ENCODE measurements at places on chromosomes 11 and 22.

DNA sequence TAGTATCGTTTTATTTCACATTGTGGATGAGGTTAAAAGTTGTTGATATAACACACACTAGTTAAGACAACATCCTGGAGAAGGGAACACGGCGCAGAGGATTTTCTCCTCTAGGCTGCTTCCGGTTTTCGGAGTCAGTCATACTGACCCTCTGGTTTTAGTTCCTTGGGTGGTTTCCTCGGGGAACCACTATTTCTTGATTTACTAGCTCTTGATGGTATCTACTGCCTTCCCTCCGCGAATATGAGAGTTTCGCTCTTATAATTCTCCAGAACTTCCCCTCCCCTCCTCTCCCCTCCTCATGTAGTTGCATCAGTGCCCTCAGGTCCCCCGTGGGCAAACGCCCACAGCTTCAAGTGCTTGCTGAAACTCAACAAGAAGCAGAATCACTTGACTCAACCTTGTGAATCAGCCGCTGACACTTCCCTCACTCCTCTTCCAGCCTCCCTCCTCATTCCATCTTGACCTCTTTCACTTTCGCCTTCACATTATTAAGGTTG lies 15.9 kb upstream of the APOBEC3A start:
- H3K27ac ChIP-seq = no peak overlapping the region
- H3K36me3 ChIP-seq = no peaks in the 10 kb centered on the region
- H3K27me3 ChIP-seq = peaks cover 6% of the 10 kb centered on the region
- H3K4me3 ChIP-seq = no peak overlapping the region

- H3K27ac ChIP-seq = no peak overlapping the region
- peaks cover 21% of the 10 kb centered on the region for H3K27me3 ChIP-seq
- no peak for DNase-seq
- no peaks in the 10 kb centered on the region for H3K36me3 ChIP-seq
Measured at GRCh38 chr11:57255618-57256017, 18.6 kb upstream of the APLNR start.

DNA sequence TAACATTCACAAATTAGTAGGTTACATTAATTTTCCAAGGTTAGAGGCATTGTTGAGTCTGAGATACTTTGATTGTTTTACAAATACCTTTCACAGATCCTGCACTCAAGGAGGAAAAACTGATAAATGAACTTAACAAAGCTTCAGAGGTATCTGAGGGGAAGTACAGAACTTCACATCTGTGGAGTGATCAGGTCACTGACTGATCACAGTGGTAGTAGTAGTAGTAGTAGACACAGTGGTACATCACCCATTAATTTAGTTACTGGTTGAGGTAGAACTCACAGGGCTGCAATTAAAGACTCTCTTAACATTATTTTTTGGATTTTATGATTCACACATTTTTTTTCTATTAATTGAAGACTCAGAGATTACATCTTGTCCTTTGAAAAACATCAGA lies 56.7 kb downstream of the DCUN1D5 start:
- no peak overlapping the region for H3K4me3 ChIP-seq
- no peak overlapping the region for H3K27ac ChIP-seq
- H3K36me3 ChIP-seq = no peaks in the 10 kb centered on the region
- no peaks in the 10 kb centered on the region for H3K4me1 ChIP-seq

DNA sequence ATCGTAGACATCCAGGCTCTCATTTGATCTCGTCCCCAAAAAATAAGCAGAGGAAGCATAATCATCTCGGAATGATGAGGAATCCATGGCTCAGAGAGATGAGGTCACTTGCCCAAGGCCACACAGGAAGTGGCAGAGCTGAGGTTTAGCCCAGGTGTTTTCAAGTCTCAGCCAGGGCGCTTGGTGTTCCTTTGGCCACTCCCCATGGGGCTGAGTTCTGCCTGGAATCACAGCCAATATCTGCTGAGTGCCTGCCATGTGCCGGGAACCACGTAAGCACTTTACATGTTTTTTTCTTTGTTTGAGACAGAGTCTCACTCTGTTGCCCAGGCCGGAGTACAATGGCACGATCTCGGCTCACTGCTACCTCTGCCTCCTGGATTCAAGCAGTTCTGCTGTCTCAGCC lies 29.5 kb upstream of the MYH9 start:
- no peaks in the 10 kb centered on the region for H3K36me3 ChIP-seq
- peaks cover 11% of the 10 kb centered on the region for H3K4me1 ChIP-seq
- no peak overlapping the region for H3K4me3 ChIP-seq
- no peaks in the 10 kb centered on the region for H3K27me3 ChIP-seq

DNA sequence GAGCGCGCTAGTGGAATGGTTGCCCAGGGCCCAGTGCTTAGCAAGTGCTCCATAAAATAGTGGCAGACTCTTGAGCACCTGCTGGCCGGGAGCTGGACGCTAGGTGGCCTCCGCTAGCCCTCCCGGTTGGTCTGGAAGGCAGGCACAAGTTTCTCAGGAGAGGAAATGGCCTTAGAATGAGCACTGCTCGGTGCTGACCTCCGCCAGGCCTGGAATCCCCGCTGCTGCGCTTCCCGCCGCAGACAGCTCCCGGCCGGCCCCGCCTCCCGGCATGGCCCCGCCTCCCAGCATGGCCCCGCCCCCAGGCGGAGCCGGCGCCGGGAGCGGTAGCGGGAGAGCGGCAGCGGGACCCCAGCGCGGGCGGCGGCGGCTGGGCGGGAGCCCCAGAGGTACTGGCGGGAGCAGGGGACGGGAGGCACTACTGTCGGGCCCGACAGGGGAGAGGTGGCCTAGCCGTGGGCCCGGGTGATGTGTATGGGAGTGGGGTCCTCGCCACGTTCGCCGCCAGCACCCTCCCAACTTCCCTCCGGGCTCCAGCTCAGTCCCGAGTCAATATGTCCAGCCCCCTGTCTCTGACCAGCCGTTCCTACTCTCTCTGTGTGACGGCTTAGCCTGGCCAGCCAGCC lies at the start of gene SIPA1:
TSS of gene SIPA1 (plus strand) at position 308 of the 626 bp plus-strand sequence. CDS start 2,821 bp downstream, outside the sequence.
- no peaks in the 10 kb centered on the region for H3K27me3 ChIP-seq
- H3K36me3 ChIP-seq = peaks cover 60% of the 10 kb centered on the region
- peak; percentile 79 for DNase-seq
- peak within 1 kb of the TSS; percentile 80 for H3K27ac ChIP-seq

- H3K4me3 ChIP-seq = no peak overlapping the region
- H3K27me3 ChIP-seq = no peaks in the 10 kb centered on the region
- no peak for DNase-seq
- H3K4me1 ChIP-seq = no peaks in the 10 kb centered on the region
- no peaks in the 10 kb centered on the region for H3K36me3 ChIP-seq
Measured at GRCh38 chr22:43587574-43587973, 175.8 kb downstream of the MPPED1 start.

GRCh38 chr22:25966448-25966913 lies 202.8 kb upstream of the SEZ6L start:
- no peaks in the 10 kb centered on the region for H3K36me3 ChIP-seq
- H3K27ac ChIP-seq = no peak overlapping the region
- H3K4me1 ChIP-seq = peaks cover 11% of the 10 kb centered on the region
- no peak overlapping the region for H3K4me3 ChIP-seq

All from DND-41 (cell line).